ENCODE measurements at places on chromosomes 16 and 17. TPM values are rescaled to one million over a fixed set of nuclear protein-coding genes. Genes with fewer than 3 reads are reported as not detected.

DNA sequence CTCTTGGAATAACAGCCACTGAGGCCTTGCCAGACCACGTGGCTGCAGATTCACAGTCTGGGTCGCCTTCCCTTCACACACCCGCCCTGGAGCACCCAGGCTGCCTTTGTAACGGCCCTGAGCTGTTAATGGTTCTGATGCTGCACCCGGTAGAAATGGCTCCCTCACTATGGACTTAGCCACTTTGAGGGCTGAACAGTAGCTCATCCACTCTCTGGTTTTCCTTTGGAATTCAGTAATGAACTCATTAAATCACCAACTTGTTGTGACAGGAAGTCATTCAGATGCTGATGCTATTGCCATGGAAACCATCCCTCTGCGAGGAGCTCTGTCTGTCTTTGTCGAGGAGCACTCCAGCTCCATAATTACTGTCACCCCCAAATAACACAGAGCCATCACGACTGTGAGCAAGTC is 59.2 kb downstream of the CDK5R1 start:
- no peak for DNase-seq

SLC12A3 gene
- 5.3 TPM for total RNA-seq

DNA sequence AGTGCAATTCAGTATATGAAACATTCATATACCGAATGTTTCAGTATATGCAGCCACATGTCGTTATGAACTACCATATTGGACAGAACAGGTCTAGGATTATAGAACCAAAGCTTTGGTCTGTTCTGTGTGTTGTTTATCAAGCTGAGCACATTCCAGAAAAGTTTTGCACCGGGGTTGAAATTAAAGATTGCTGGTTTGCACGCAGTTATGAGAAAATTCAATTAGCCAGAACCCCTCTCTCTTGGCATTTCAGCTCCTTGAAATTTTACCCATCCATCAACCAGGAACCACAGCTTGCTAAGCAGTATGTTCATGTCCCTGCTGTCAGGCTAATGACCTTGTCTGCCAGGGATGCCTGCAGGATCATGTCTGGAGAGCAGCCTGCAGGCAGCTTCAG is 9.5 kb downstream of the KRT32 start:
- DNase-seq = no peak

DNA sequence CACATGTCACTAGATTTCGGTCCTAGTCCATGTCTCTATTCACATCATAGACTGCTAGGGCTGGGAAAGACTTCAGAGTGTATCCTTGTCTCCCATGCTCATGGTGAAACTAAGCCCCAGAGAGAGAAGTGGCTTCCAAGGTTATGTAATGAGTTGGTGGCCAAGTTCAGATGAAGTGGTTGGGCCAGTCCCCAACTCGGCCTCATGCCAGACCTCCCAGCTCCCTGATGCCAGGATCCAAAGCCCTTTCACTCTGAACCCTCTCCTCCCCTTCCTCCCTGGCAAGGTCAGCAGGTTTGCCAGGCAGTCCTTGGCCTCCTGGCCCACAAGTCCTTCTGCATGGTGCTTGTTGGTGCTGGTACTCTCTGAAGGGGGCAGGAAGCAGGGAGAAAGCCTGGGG is 189.7 kb downstream of the AXIN2 start:
- DNase-seq = no peak

HBM gene
- 0.64 TPM for total RNA-seq

GINS3 gene
- total RNA-seq = 2.3 TPM

- DNase-seq = peak; percentile 90
Observed at GRCh38 chr16:20904507-20905081, 4.0 kb downstream of the LYRM1 start.

KRT9 gene
- total RNA-seq = not detected

GRCh38 chr17:1865252-1866037 is 35.6 kb downstream of the RPA1 start:
- peak; percentile 73 for DNase-seq

- DNase-seq = peak; percentile 93
Observed at GRCh38 chr17:3913531-3914311, 2.5 kb downstream of the P2RX1 start.

DNA sequence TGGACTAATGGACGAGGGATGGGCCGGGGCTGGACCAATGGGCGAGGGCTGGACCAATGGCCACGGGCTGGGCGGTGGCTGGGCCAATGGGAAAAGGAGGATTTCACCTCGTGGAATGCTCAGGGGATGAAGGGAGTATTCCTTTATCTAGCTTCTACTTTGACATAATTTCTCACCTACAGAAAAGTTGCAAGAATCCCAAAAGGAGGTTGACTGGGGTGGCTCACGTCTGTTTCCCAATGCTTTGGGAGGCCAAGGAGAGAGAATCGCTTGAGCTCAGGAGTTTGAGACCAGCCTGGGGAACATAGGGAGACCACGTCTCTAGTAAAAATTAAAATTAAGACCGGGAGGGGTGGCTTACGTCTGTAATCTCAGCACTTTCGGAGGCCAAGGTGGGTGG is 5.7 kb upstream of the FLYWCH1 start:
- DNase-seq = no peak

PKMYT1 gene
- total RNA-seq = 1.0 TPM

DNA sequence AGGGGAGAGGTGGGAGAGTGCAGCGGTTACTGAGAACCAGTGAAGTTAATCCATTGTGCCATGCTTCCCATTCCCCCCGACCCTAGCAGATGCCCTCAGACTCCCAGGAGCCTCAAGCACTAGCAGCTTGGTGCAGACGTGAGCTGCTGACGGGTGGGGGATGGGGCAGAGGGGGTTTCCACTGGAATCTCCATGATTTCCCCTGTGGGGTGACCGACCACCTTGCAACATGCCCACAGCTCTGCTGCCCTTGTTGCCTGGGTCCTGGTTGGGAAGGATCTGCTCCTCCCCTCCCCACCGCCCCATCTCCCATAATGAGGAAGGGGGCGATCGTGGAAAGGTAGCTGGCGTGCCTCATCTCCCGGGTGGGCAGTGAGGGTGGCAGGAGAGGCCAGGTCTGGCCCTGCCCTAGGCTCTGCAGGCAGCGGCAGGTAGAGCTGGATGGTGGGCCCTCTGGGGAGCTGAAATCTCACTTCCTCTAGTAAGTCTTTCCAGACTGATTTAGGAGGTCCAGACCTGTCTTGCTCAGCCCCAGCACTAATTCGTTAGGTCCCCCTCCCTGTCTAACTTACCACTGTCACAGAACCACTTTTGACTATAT is 9.6 kb downstream of the FLOT2 start:
- DNase-seq = peak; percentile 48

SMTNL2 gene
- total RNA-seq = not detected

GRCh38 chr17:39611401-39612112 is 3.8 kb upstream of the NEUROD2 start:
- DNase-seq = no peak

GRCh38 chr17:56834380-56835263 is 671 bp downstream of the DGKE start:
- peak; percentile 82 for DNase-seq

Data from B cell (primary cell).